ENCODE measurements at places on chromosomes 4 and X. TPM values are rescaled to one million over a fixed set of nuclear protein-coding genes. Genes with fewer than 3 reads are reported as not detected.
A peak's percentile ranks its signal among the peaks of the same experiment; 100 is the strongest.

The RTL3 gene
- total RNA-seq = not detected

The RXFP1 gene
- not detected for total RNA-seq

The CT55 gene
- total RNA-seq = not detected

The CT45A8 gene
- not detected for total RNA-seq

The MYL5 gene
- total RNA-seq = 16.4 TPM

DNA sequence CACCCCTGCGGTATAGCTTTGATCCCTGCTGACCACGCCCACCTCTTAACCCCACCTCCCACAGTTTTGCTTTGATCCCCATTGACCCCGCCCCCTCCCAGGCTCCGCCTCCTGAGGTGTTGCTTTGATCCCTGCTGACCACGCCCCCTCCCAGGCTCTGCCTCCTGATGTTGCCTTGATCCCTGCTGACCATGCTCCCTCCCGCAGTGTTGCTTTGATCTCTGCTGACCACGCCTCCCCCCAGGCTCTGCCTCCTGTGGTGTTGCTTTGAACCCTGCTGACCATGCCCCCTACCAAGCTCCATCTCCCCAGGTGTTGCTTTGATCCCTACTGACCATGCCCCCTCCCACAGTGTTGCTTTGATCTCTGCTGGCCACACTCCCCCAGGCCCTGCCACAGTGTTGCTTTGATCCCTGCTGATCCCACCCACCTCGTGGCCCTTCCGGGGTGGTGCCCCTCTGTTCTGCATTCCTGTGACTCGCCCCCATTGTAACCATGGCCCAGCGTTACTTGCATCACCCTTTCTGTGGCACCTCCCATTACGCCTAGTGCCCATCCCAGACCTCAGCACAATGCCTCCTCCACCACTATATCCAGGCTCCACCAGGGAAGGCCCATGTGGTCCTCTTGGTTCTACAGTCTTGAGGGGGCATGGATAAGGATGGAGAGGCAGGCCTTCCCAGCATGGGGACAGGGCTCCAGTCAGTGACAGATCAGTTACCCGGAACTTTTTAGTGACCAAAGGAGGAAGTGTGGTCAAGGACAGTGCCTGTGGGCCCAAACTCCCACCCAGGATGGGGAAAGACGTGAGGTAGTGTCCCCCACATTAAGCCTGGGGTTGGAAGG, 70.8 kb downstream of the ADRA2C start:
- H3K4me3 ChIP-seq = no peak overlapping the region
- no peak overlapping the region for H3K27ac ChIP-seq
- peaks cover 24% of the 10 kb centered on the region for H3K27me3 ChIP-seq
- H3K4me1 ChIP-seq = no peaks in the 10 kb centered on the region
- DNase-seq = peak; percentile 46

GRCh38 chr4:63663870-63664269, 745.4 kb downstream of the TECRL start:
- H3K27ac ChIP-seq = no peak overlapping the region
- no peak for DNase-seq
- no peaks in the 10 kb centered on the region for H3K36me3 ChIP-seq
- no peak overlapping the region for H3K4me3 ChIP-seq
- H3K4me1 ChIP-seq = no peaks in the 10 kb centered on the region

DNA sequence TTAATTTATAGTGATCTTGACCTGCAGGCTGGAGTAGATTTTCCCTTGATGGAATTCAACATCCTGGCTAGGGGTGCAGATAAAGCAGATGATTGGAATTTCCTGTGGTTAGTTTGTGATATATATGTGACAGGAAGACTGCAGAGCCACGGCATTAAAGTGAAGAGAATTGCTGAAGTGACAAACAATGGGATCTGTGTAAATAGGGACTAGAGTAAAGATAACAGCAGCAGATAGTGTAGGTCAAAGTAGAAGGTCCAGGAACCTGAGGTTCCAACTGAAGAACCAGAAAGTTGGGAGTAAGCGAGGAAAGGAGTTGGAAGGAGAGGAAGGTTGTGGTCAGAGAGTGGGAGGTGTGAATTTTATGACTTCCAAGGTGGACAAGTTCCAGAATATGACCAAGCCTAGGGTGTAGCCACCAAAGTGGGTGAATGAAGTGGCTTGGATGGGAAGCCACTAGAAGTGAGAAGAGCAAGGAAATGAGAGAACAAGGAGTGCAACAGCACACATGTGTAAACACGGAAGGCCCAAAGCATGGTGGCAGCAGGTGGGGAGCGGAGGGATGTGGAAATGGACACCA, 325.0 kb downstream of the RAB28 start:
- DNase-seq = no peak
- no peaks in the 10 kb centered on the region for H3K4me1 ChIP-seq
- H3K36me3 ChIP-seq = no peaks in the 10 kb centered on the region

GRCh38 chrX:153953342-153953830, 8.9 kb upstream of the RENBP start:
- no peak overlapping the region for H3K4me3 ChIP-seq
- H3K4me1 ChIP-seq = peaks cover 10% of the 10 kb centered on the region
- peaks cover 43% of the 10 kb centered on the region for H3K36me3 ChIP-seq

GRCh38 chr4:80732010-80732409, 298.5 kb upstream of the BMP3 start:
- no peak for DNase-seq
- no peak overlapping the region for H3K27ac ChIP-seq
- no peaks in the 10 kb centered on the region for H3K36me3 ChIP-seq
- no peak overlapping the region for H3K4me3 ChIP-seq

DNA sequence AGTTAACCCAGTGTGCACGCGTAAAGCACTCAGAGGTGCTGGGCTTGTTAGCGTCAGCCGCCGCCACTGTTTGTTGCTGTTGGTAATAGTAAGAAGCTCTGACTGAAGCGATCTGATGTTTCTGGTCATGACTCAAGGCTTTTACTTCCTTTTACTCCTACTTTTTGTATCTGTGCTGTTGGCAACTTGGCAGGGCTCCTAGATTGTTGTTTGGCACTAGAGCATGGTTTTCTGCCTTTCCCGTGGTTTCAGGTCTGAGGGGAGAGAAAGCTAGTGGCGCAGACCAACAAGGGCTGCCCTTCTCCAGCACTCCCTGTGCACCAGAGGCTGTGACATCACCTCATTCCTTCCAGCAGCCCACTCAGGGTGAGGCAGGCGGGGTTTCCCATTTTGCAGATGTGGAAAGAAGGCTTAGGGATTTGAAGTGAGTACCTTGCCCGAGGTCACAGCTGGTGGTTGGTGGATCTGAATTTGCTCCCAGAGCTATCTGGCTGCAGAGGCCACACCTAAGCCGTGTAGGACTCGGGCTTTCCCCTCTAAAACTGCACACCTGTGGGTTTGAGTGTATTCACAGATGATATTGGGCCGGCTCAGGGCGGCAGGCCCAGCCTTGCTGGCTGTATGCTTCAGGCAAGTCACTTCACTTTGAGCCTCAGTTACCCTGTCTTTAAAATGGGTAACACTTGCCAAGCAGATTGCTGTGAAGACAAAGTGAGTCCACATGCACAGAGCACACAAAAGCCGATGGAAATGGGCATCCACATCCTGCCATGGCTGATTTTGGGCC, 51.2 kb upstream of the TADA2B start:
- H3K27me3 ChIP-seq = no peaks in the 10 kb centered on the region
- H3K4me3 ChIP-seq = no peak overlapping the region
- DNase-seq = peak; percentile 36
- H3K27ac ChIP-seq = peak overlapping the region; percentile 15

DNA sequence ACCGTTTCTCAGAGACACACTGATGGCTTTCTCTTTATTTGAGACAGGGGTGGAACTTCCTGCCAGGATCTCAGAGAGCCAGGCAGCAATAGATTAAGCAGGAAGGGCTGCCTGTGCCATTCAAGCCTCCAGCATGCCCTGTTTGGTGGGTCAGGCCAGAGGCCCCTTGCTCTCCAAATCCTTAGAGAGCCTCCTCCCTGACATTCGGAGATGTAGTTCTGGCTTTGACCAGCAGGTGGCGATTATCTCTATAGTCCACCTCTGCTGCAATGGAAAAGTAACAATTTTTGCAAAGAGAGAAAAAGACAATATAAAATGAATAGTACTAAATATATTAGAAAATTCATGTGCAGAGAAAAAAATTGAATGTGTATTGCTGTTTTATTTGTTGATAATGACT, 93.9 kb downstream of the NXF2B start:
- H3K27me3 ChIP-seq = no peaks in the 10 kb centered on the region
- no peaks in the 10 kb centered on the region for H3K4me1 ChIP-seq
- H3K4me3 ChIP-seq = no peak overlapping the region

- DNase-seq = no peak
- H3K36me3 ChIP-seq = peaks cover 2% of the 10 kb centered on the region
- peaks cover 13% of the 10 kb centered on the region for H3K27me3 ChIP-seq
- H3K27ac ChIP-seq = no peak overlapping the region
- no peak overlapping the region for H3K4me3 ChIP-seq
- H3K4me1 ChIP-seq = no peaks in the 10 kb centered on the region
Observed at GRCh38 chrX:46922611-46923010, 10.4 kb downstream of the JADE3 start.

- no peak overlapping the region for H3K27ac ChIP-seq
- no peak for DNase-seq
- no peaks in the 10 kb centered on the region for H3K36me3 ChIP-seq
- H3K4me1 ChIP-seq = no peaks in the 10 kb centered on the region
- H3K27me3 ChIP-seq = no peaks in the 10 kb centered on the region
- H3K4me3 ChIP-seq = no peak overlapping the region
Observed at GRCh38 chrX:555725-556666, 74.6 kb upstream of the SHOX start.

DNA sequence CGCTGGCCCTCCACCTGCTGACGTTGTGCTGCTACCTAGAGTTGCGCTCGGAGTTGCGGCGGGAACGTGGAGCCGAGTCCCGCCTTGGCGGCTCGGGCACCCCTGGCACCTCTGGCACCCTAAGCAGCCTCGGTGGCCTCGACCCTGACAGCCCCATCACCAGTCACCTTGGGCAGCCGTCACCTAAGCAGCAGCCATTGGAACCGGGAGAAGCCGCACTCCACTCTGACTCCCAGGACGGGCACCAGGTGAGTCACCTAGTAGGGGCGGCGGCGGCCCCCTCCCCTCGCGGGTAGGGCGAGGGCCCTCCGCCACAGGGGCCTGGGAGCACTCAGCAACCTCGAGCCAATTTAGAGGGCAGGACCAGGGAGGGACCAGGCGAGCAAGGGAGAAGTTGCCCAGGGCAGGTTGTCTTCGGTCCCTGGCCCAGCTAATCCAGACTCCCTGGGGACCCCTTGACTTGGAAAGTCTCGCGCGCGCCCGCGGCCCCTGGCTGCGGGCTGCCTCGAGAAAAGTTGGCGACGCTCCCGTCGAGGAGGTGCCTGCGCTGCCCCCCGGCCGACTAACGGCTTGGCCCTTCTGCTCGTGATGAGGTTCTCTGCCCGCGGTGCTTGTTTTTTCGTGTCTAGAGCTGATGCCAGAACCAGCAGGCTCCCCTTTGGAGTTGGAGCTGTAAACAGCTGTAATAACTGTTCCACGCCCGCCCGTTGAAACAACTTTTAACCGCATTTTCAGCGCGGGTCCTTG, 717 bp downstream of the EDA start:
- H3K27ac ChIP-seq = no peak overlapping the region
- no peaks in the 10 kb centered on the region for H3K36me3 ChIP-seq
- H3K27me3 ChIP-seq = peaks cover 18% of the 10 kb centered on the region

- H3K4me1 ChIP-seq = peaks cover 34% of the 10 kb centered on the region
- peaks cover 37% of the 10 kb centered on the region for H3K36me3 ChIP-seq
- DNase-seq = peak; percentile 77
- H3K4me3 ChIP-seq = peak overlapping the region; percentile 99
Observed at GRCh38 chrX:45851434-45851991, 650.8 kb upstream of the DIPK2B start.

GRCh38 chr4:87317527-87317926, 5.2 kb downstream of the HSD17B13 start:
- no peaks in the 10 kb centered on the region for H3K4me1 ChIP-seq
- H3K36me3 ChIP-seq = no peaks in the 10 kb centered on the region
- H3K27ac ChIP-seq = no peak overlapping the region
- no peak overlapping the region for H3K4me3 ChIP-seq
- H3K27me3 ChIP-seq = no peaks in the 10 kb centered on the region
- no peak for DNase-seq

All from activated CD4-positive, alpha-beta T cell treated with anti-CD3 and anti-CD28 coated beads for 36 hours (primary cell).